ENCODE measurements at places on chromosomes 4 and X. TPM values are rescaled to one million over a fixed set of nuclear protein-coding genes. Genes with fewer than 3 reads are reported as not detected.

DNA sequence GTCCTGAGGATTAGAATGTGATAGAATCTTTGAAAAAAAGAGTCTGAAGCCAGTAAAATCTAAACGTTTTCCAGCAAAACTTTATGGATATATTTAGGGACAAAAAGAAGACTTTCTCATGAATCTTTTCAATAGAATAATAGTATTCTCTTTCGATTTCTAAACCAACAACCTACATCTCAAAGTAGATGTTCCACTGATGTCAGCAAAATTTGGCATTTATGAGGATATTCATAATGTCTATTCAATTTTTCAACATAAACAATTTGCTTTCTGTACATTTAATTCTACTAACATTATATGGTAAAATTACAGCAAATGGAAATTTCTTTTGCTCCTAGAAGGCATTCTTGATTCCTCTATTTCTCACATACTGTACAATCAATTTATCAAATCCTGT, 886.5 kb downstream of the CENPC start:
- DNase-seq, result no peak

DNA sequence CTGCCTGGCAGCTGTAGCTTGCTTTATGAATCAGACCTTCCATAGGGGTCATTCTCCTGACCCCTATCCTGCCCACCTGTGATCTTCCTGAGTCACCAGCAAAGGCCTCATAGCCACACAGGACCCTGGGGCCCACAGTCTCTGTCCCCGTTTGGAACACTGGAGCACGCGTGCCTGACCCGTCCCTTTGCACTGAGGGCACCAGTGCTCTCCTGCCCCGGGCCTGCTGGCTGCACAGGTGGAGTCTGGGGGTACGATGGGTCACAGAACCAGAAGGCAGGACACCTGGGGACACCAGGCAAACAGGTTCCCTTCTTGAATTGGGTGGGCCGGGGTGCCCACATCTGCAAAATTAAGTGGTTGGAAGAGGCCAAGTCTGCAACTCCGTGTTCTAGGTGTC, 97.2 kb downstream of the CPZ start:
- no peak for DNase-seq

DNA sequence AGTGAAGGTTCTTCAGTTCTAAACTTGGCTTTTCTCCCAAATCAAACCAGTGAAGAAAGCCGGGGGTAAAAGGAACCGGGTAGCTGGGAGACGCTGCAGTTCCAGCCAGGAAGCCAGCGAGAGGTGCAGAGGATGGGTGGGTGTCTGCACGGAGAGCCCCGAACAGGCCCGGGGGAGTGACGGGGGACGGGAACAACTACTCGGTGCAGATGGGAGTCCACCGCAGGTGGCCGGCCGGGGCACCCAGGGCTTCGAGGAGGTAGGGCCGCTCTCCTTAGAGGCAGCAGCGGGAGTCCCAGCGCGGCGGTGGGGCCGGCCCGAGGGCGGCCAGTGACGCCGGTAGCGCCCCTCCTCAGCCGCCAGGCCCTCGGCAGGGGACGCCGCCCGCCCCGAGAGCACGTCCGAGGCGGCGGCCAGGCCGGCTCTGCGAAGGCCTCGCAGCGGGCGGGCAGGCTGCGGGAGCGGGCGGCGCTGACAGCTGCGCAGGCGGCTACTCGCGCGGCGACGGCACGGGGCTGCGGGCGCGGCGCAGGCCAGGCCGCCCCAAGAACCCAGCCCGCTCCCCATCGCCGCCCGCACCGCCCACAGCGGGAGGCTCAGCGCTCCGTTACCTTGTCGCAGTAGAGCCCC, 449 bp downstream of the FBXL5 start:
- no peak for DNase-seq

The PRAF2 gene
- 10.6 TPM for total RNA-seq

The SERPINA7 gene
- not detected for total RNA-seq

The SPACA5 gene
- total RNA-seq, result not detected

The GABRE gene
- total RNA-seq, result not detected

The PHEX gene
- total RNA-seq, result 0.49 TPM

The FGA gene
- not detected for total RNA-seq

The ZGRF1 gene
- total RNA-seq, result 13.7 TPM

The TSPAN7 gene
- total RNA-seq, result not detected

The NMU gene
- total RNA-seq, result not detected

The HS3ST1 gene
- 0.59 TPM for total RNA-seq

- DNase-seq, result no peak
These were observed 49.3 kb downstream of the RAPGEF2 start for GRCh38 chr4:159152181-159152580.

The OTC gene
- not detected for total RNA-seq

GRCh38 chrX:142036116-142036515, 132.4 kb downstream of the MAGEC1 start:
- DNase-seq, result no peak

All from activated B cell treated with CpG ODN at 0.5 μM for 24 hours (primary cell).